ENCODE measurements at places on chromosomes 4 and X. TPM values are rescaled to one million over a fixed set of nuclear protein-coding genes. Genes with fewer than 3 reads are reported as not detected.

- DNase-seq: peak; percentile 82
Observed at GRCh38 chr4:164807611-164808010, 53.7 kb downstream of the SMIM31 start.

DNA sequence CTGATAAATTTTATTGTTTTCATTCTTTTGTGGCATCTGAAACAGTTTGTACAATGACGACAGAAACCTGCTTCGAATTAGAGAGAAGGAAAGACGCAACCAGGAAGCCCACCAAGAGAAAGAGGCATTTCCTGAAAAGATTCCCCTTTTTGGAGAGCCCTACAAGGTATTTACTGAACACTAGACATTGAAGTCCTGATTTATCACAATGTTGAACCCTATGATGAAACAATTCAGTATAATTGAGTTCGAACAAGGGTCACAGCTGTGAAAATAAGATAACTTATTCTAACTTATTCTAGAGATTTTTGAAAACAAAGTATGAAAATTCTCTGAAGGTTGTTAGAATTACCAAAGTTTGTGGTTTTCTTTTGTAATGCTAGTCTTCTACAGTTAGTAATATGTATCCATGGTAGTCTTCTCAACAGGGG is 111.3 kb downstream of the AFF1 start:
- no peak for DNase-seq

- no peak for DNase-seq
Observed at GRCh38 chr4:139802488-139802887, 136.9 kb downstream of the MGST2 start.

The SSX4 gene
- not detected for total RNA-seq

DNA sequence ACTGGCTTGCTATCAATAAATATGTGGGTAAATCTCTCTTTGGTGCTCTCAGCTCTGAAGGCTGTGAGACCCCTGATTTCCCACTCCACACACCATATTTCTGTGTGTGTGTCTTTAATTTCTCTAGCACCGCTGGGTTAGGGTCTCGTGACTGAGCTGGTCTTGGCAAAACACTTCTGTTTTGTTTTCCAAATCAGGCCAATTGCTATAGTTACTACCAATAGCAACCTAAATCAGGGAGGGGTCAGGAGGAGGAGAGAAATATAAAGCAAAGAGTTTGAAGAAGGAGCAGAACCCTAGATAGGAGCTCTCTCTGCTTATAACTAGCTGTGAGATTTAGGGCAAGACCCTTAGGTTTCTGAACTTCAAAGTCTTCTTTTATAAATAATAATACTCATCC is 250.5 kb upstream of the IGFBP7 start:
- DNase-seq: no peak

The SMIM31 gene
- not detected for total RNA-seq

- DNase-seq: no peak
Observed at GRCh38 chr4:147981305-147981704, 249.4 kb downstream of the ARHGAP10 start.

The SFRP2 gene
- total RNA-seq: not detected

GRCh38 chr4:180675359-180675650 is 1567.9 kb upstream of the TENM3 start:
- DNase-seq: no peak

DNA sequence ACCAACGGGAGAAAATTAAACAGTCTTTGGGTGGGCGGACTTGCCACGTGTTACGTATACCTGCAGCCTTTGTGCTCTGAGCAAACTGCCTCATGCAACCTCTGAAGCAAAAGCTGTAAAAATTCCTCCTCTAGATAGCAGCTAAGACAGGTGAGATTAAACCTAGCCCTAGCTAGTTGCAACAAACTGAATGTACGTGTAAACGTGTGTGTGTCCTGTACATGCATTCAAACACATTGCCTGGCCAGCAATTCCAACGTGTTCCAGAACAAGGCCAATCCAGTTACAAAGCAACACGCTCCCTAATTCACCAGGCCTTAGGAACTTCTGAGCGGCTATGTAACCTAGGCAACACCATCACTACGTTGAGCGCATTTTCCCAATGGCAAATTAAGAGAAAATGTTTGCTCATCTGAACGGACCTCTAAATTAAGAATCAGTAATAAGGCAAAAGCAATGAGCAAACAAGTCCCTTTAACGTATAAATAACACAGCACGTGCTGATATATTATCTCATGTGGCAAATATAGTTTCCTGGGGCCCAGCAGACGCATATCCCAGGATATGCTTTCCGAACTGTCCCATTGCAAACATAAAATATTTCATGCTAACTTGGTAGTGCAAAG is 792 bp downstream of the PPID start:
- peak; percentile 70 for DNase-seq

The COPS4 gene
- total RNA-seq: 34.5 TPM

GRCh38 chr4:122703868-122704267 is 28.6 kb upstream of the BBS12 start:
- no peak for DNase-seq

The NIPAL1 gene
- total RNA-seq: 18.1 TPM

GRCh38 chr4:184335520-184335919 is 117.8 kb upstream of the ENPP6 start:
- no peak for DNase-seq

GRCh38 chr4:173325007-173325736 is 9.0 kb downstream of the HMGB2 start:
- DNase-seq: no peak

DNA sequence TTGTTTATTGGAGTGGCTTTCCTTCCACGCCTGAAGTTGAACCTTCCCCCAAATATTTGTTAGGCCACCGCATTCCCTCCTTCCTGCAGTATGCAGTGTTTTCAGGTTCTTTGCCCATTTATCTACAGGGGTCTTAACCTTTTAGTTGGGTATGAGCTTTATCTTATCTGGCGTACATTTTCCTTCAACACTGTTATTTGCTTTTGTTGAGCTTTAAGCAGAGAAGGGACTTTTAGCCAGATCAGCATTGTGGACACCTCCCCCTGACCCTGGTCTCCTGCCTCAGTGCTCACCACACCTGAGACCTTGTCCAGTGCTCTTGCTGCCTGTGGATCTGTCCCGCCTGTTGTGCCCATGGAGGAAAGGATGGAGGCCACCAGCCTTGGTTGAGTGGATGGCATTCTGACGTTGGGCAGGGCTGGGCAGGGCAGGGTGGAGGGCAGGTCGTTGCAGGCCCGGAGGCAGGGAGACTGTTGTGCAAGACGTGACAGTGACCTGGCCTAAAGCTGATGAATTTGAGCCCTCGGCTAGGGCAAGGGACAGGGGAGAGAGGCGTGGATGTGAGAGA is 998 bp upstream of the DUSP9 start:
- peak; percentile 32 for DNase-seq

DNA sequence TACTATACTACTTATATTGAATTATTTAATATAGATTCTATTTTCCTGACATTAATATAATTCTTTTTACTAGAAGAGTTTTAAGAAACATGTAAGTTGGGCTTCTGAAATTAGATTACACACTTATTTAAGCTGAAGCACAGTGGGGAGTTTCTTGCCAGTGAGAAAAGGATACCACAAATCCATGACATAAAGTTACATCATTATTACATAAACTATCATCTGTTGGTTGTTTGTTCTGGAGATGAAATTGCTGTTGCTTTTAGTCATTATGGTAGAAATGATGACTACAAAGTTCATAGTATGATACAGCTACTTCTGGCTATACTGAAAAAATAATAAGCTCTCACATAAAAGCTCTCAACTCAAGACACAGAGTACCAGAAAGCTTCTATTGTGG is 880.4 kb downstream of the PCDH18 start:
- DNase-seq: no peak

- no peak for DNase-seq
Observed at GRCh38 chr4:25860586-25861279, 2.1 kb downstream of the SEL1L3 start.

DNA sequence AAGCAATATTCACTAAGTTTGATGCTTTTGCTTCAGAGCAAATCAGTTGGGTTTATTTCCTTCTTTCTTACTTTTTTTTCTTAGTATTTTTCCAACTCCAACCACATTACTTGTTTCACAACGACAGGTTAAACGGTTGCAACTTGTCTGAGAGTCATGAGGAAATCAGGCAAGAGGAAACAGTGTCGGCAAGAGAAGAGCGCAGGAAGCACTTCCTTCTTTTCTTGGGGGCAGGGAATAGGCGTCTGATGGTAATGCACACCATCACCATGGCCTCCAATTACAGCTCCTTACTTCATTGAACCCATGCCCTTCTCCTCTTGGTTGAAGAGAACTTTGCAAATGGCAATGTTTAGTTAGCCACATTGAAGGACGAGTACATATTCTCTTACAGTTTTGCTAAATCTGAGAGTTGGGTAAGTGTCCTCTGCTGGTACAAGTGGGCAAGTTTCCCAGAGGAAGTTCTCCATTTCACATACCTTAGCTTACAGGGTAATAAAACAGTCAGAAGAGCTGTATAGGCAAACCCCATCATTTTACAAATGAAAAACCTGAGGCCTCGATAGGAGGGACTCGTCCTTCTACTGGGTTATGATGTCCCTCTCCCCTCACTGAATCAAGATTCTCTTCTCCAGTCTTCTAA is 8.3 kb upstream of the CXCL8 start:
- no peak for DNase-seq

GRCh38 chr4:155599085-155599484 is 67.6 kb upstream of the GUCY1A1 start:
- no peak for DNase-seq

- DNase-seq: no peak
Observed at GRCh38 chr4:128820671-128821070, 11.2 kb downstream of the JADE1 start.

- no peak for DNase-seq
Observed at GRCh38 chr4:139763672-139764071, 98.1 kb downstream of the MGST2 start.

The TMEM33 gene
- total RNA-seq: 66.2 TPM

Data from Caco-2 (cell line).